Activated naive CD4-positive, alpha-beta T cell (primary cell): ENCODE measurements at places on chromosomes 13 and 19.
A peak's percentile ranks its signal among the peaks of the same experiment; 100 is the strongest.

DNA sequence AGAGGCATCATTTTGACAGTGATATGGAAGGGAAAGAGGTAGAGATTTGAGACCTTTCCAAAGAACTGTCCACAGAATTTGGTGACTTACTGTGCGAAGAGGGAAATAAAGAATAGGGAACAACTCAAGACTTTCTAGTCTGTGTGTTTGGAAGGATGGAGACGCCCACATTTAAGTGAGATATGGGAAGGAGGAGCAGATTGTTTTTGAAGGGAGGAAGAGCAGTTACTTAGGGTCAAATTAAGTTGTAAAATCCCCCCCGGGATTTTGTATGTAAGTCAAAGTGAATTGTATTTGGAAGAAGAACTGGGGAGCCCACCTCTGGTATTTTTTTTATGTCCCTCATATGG lies 1.2 kb downstream of the USPL1 start:
- DNase-seq = no peak

DNA sequence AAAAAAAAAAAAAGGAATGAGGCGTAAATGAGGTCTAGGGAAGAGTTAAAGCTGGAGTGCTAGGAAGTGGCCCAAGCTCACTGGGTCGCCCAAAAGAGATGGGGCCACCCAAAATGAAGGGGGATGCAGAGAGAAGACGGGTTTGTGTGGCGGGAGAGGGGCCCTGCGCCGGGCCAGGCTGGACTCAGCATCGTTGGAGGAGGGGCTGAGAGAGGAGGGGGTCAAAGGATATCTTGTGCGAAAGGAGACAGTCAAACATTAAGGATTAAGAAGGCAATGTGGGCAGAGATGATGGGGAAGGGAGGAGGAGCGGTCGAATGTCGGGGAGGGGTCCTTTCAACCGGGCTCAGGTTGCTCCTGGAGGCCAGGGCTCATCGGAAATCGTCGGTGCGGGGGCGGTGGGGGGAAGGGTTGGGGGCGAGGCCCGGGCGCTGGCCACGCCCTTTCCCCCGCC lies 825 bp upstream of the CARM1 start:
- DNase-seq = no peak

DNA sequence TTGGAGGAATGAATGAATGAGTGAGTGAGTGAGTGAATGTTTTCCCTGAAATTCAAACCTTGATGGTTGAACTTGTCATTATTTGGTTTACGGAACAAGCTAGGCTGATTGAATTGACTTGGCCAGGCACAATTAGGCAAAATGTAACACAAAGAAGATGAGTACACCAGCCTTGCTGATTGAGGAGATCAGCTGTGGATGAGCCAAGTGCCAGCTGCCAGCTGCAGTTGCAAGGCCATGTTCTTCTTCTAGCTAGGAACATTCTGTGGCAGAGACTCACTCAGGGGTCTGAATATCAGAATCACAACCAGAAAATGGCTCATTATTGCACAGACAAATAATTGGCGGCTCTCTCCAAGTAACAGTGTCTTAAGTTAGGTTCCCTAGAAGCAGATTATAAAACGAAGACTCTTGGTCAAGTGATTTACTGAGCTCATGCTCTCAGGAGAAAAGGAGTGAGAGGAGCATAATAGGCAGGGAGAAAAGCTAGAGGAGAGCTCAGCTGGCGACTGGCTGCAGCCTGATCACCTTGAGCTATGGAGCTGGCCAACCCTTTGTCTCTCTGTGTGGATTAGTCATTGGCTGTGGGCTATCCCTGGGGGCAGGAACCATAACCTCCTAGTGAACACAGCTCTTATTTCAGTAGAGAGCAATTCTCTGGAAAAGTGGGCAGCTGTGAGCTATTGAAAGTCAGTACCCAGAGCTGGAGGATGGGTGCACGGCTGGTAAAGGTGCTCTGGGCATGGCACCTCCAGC lies 225.3 kb upstream of the SERP2 start:
- DNase-seq = no peak

- DNase-seq = no peak
Measured at GRCh38 chr19:6032827-6033226, 54.9 kb upstream of the RANBP3 start.

DNA sequence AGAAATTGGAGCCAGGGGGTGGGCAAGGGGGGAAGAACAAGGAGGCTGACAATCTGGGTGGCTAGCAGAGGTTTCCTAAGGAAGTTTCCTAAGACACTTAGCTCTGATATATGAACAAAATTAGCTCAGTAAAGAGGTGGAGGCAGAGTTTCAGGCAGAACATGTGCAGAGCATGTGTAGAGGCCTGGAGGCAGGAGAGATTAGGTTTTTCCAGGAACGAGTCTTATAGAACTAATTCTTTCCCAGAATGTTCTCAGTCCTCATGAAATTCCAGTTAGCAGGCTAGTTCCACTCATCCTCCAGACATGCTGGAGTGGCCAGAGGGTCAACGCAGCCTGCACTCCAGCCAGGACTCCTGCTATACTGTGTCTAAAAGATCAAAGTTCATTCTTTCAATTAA lies 184.7 kb downstream of the LACC1 start:
- DNase-seq = no peak

DNA sequence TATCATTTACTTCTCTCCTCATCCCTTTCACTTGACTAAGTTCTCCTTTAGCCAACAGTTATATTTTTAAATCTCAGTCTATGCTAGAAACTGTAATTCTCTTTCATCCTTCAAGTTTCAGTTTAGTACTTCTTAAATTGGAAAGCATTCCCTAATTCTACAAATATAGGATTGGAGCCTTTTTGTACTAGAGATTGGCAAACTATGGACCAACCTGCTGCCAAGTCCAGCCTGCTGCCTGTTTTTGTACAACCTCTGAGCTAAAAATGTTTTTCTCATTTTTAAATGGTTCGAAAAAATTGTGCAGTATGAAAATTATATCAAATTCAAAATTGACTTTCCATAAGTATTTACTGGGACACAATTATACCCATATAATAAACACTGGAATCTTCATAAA lies 1381.5 kb upstream of the SPRY2 start:
- no peak for DNase-seq

DNA sequence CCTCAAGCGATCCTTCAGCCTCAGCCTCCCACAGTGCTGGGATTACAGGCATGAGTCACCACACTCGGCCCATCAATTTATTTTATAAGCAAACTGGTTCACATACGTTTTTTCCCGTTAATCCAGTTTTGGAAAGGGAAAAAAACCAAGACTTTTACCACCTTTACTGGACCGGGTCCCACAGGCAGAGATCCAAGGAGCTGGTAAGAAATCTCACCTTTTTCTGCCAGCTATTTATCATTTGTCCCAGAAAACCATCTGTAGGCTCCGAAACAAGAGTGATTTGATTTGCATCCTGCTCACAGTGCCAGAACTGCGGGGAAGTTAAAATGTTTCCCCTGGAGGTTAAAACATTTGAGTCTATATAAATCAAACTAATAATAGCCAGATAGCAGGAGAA lies 6.3 kb upstream of the FUT2 start:
- DNase-seq = no peak

GRCh38 chr19:8150998-8151766 lies 1.8 kb upstream of the FBN3 start:
- no peak for DNase-seq

DNA sequence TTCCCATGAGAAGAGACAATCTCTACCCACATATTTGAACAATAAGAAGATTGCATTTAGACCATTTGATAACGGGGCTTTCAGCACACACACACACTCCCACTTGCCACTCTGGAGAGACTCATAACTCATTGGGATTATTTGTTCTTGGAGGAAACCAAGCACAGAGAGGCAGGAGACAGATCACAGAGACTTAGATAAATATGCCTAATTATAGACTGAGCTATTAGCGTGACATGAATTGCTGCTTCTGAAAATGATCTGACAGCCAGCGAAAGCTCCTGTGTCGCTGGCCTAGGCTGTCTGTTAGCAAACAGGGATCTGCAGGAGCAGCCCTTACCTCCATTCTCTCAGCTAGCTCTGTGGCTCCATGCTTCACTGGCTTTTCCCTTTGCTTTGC lies 111.4 kb downstream of the CCNA1 start:
- DNase-seq = no peak

DNA sequence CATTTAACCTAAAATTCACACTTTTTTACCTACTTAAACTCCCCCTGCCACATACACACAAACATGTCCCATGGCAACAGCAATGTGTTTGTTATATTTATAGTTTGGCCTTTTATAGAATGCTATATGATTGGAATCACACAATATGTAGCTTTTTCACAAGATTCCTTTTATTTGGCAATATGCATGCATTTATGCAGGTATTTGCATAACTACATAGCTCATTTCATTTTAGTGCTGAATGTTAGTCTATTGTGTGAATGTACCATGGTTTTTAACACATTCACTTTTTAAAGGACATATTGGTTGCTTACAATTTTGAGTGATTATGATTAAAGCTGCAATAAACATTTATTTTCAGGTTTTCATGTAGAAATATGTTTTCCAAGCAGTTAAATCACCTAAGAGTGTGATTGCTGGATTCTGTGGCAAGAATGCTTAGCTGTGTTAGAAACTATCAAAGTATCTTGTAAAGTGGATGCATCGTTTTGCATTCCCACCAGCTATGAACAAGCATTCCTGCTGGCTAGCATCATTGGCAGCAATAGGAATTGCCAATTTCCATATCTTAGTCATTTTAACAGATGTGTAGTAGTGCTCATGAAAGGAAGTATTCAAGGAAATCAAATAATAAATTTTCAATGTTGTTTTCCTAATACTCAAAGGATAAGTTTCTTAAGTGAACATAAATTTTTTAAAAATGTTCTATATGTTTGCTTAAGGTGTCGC lies 557.0 kb downstream of the SLITRK1 start:
- DNase-seq = no peak

- DNase-seq = no peak
Measured at GRCh38 chr19:10450853-10451609, 30.7 kb downstream of the PDE4A start.

DNA sequence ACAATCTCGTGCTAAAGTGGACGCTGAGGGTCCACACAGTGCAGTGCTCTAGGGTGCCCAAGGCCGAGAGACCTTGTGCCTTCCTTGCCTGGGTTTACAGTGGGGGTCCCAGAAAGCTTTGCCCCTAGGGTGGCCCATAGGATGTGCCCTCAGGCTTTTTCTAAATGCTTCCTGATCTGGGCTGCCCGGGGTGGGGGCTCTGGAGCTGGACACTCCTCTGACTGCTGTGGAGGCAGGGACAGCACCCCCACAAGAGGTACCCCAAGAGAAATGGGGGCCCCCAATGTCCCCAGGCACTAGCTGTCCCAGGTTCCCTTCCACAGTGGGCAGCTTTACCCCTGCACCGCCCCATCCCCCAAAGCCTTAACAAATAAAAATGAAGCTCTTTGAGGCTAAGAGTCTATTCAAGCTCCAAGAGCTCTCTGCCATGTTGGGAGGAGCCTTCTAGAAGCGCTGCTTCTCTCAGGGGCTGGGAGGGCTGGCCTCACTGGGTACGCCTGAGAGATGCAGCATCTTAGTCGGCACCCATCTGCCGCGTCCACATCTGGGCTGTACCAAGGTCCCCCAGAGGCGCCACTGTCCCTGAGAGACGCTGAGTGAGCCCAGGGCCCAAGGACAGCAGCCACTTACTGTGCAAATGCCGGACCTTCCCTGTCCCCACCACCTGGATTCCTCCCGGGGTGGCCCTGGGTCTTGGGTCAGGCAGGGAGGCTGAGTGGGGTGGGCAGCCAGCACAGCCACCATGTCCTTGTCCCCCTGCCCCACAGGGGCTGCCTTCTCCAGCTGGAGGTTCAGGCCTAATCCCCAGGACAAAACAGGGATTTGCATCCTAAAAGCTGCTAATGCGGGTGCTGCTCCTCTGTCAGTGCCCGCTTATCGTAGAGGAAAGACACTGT lies 27.4 kb downstream of the CEBPA start:
- no peak for DNase-seq

GRCh38 chr13:113474179-113474578 lies 16.3 kb downstream of the DCUN1D2 start:
- no peak for DNase-seq

DNA sequence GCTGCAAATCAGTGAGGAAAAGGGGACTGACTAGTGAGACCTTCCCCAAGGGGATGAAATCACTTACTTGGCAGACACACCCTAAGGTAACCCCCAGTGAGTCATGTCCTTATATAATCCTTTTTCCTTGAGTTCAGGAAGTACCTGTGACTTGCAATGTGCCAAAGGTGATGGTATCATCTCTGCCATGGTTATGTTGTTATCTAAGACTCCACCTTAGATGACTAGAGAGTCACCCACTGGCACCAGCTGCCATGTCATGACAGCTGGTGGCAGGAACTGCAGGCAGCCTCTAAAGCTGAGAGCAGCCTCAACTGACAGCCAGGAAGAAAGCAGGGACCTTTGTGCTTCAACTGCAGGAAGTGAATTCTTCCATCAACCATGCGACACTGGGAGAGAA lies 12.5 kb downstream of the PBX4 start:
- DNase-seq = no peak

- DNase-seq = no peak
Measured at GRCh38 chr13:23945612-23946011, 48.3 kb upstream of the C1QTNF9B start.

DNA sequence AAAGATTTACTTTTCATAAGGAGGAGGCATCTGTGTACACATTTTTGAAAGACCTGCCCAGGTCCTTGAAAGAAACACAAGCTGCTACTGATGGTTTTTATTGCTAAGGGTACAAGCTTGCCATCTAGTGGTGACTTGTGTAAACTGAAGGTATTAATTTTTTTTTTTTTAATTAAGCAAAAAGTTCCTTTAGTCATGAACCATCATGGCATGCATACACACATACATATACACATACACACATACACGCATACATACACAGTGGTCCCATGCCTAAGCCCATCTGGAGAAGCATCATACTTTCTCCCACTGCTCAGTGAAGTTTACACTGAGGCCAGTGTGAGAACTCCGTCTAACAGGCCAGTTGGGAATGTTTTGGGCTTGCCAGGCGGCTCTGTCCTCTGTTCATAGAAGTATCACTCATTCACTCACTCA lies 312.5 kb downstream of the DCLK1 start:
- DNase-seq = no peak

DNA sequence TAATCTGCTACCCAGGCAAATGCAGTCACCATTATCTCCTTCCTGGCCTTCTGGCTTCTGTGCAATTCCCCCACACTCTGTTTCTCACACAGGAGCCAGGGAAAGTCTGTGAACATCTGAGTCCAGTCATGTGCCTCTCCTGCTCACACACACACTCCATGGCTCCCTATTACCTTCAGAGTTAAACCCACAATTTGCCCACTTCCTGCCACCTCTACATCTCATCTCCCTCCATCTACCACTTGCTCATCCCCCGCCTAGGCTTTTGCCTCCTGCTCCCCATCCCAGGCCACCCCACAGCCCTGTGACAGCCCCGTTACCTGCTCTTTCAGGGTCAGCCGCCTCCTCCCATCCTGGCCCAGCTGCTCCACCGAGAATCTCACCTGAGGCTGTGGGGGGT lies 13.5 kb downstream of the IL12RB1 start:
- DNase-seq = no peak

DNA sequence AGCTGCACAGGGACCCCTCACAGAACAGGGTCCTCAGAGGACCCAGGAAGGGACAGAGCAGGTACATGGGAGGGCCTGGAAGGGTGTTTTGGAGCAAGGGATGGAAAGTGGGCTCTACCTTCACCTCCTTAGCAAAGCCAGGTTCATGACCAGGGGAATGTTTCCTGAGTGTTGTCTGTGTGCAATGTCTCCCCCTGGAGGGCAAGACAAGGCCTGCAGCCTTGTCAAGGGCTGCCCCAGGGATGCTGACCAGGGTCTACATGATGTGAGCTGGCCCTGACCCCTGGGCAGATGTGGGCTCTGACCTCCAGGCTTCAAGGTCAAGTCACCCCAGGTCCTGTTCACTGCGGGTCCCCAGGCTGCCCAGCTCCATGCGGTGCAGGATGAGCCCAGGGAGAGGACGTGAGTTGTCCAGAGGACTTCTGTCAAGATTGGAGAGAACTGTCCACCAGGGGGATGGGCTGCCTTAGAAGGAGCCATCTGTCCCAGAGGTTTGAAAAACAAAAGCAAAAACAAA lies 1.0 kb upstream of the CEACAM1 start:
- peak; percentile 23 for DNase-seq
